ENCODE measurements at places on chromosomes 3 and 15.

DNA sequence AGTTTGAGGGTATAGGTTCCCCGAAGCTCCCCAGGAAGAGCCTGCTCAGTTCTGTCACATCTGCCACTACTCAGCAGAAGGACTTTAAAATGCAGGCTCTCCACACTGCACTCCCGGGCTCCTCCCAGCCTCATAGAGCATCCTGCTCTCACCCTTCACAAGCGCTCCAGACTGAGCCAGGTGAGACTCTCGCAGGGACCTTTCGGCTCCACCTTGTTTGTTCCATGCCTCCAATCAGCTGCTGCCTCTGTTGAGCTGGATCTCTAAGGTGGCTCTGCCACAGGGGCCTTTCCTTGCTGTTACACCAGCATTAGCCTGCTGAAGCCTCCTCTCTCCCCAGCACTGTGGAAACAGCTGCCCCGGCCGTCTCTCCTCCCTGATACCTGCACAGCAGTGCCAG, 56.1 kb downstream of the SLCO3A1 start:
- DNase-seq, result no peak

- no peak for DNase-seq
Measured at GRCh38 chr3:125191730-125192129, 20.8 kb downstream of the SLC12A8 start.

DNA sequence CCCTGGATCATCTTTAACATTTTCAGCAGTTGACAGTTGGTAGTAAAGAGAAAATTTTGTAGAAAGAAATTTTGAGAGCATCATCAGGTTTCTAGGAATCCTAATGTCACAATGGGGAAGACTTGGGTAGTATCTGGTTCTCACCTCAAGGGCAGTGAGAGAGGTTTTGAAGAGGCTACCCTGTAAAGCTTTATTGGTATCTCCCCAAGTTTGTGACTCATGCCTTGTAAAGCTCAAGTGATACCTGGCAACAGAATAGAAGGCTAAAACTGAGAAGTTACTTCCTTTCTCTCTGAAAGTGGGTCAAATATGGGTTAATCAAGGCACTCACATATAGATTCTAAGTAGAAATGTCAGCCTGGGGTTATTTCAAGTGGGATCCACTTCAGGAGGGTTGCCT, 196.4 kb downstream of the SUCNR1 start:
- DNase-seq, result no peak

DNA sequence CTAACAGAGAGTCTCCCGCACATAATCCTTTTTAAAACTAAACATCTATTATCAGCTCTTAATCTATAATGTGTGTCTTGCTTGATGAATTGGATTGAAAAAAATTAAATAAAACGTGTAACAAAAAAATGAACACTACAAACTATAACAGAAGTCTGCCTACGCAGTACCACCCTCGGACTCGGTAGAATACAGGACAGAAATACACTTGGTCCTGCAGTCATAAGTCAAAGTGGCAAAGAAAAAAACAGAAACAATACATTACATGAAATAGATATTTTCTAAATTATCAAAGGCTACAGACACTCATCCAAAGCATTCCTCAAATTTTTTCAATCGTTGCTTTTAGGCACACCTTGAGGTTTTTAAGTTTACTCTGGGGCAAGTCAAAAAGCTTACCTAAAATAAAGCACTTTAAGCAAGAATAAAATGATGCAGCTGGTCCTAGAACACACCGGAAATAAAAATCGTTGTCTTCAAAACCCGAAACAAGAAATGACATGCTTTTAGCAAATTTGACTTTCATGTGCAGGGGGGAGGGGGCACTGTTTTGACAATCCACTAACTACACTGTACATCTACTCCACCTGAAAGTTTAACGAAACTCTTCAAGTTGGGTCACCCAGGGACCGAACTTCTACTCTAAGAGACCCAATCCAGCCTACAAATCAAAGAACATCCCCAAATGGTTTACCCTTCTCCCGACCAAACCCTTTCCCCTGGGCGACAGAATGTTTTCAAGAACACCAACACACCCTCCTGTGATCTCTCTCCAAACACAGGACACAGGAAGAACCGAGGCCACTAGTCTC, 1.3 kb downstream of the ADAM10 start:
- DNase-seq, result peak; percentile 48

GRCh38 chr3:127908202-127908601, 6.8 kb upstream of the KBTBD12 start:
- no peak for DNase-seq

DNA sequence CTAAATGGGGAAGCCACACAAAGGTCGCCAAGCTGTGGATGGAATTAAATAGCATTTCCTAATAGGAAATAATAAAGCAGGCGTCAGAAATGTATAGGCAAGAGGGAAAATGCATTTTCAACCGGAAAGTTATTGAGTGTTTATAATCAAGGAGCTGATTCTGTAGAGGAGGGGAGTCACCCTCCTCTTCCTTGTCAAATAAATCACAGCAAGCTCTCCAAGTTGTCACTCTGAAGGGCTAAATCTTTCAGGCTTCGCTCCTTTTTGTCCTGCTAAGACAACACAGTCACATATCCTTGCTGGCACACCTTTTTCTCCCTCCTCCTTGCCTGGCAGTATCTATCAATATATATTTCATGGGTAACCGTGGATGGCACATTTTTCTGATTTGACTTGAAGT, 338.4 kb downstream of the SATB1 start:
- DNase-seq, result no peak
